ENCODE measurements at places on chromosomes 11 and 22. TPM values are rescaled to one million over a fixed set of nuclear protein-coding genes. Genes with fewer than 3 reads are reported as not detected.

DNA sequence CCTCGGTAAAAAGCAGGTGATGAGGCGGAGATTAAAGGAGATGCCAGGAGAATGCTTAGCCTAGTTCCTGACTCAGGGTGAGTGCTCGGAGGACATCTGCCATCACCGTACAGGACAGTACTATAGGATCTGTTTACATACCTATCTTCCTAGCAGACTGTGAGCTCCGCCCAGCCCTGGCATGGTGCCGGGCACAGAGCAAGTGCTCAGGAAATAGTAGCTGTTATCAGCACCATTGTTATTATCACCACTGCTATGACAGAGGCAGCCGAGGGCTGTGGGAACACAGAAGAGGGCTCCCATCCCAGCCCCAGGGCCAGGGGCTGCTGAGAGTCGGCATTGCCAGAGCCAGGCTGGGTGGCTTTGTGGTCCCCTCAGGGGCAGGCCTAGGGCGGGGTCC lies 642 bp upstream of the SEPTIN3 start:
- DNase-seq, result no peak

GRCh38 chr11:68584097-68584496 lies 100.2 kb upstream of the GAL start:
- DNase-seq, result peak; percentile 68

- DNase-seq, result no peak
These were observed 29.4 kb upstream of the NAV2 start for GRCh38 chr11:19683141-19683805.

DNA sequence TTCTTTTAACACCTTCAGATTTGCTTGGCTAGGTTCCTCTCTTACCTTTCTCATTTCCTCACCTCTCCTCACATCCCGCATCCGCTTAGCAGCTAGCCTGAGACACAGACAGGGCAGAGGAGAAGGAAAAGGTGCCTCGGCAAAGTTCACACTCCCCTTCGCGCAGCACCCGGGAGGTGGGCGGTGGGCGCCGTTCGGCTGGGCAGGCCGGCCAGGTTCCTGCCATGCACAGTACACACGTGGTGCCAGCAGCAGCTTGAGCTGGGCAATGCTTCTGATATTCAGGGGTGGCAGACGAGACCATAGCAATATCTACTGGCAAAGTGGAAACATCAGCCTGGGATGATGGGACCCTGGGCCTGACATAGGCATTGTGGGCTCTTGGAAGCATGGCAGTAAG lies 3.3 kb downstream of the NTM start:
- DNase-seq, result no peak

The IFITM2 gene
- 67.2 TPM for total RNA-seq

The PDGFB gene
- total RNA-seq, result 0.80 TPM
